Ureter (tissue), 1 donor: ENCODE measurements at places on chromosomes 12 and 14.

DNA sequence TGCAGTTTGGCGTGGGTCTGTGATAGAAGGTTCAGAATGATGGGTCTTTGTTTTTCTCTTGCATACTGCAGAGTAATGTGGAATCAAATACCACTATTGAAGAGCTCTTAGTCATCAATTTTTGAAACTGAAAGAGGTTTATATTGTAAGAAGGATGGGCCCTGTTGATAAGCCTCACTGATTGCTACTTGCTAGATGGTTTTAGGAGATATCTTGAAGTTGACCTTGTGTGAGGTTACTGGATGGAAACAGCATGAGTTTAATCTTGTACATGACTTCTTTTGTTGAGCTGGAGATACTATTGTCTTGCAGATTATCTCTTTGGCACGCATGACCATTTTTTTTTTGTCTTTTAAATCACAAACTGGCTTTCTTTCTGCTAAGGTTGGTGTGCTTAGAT is 13.8 kb downstream of the BICD1 start:
- no peak for DNase-seq

DNA sequence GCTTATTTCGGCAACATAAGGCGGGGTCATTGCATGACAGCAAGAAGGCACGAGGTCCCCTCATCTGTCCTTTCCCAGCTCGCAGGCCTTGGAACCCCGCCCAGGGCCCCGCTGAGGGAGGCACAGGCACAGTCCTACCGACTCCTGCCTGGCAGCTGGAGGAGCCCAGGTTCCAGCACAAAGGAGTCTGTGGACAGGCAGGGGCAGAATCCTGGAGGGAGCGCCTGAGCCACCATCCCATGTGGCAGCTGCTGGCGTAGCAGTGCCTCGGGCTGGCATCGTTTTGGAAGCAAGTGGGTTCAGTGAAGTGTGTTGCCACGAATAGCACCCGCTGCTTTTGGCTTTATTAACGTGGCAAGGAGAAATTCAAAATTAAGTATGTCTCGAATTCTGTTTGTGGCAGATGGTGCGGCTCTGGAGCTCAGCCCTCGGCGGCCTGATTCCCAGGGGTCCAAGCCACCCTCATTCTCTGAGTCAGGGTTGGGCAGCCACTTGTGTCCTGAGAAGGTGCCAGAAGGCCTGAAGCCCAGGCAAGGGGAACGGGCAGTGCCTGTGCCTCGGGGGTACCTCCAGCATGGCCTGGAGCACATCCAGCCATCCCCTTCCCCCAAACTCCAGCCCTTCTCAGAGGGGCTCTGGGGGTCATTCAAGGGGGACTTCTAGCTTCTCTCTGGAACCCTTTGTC is 35.9 kb downstream of the SLC8B1 start:
- no peak for DNase-seq

GRCh38 chr12:119772431-119772830 is 104.5 kb downstream of the PRKAB1 start:
- DNase-seq = no peak

GRCh38 chr14:66530526-66530925 is 22.6 kb downstream of the GPHN start:
- DNase-seq = no peak

GRCh38 chr14:89625244-89625713 is 208.2 kb upstream of the FOXN3 start:
- no peak for DNase-seq

DNA sequence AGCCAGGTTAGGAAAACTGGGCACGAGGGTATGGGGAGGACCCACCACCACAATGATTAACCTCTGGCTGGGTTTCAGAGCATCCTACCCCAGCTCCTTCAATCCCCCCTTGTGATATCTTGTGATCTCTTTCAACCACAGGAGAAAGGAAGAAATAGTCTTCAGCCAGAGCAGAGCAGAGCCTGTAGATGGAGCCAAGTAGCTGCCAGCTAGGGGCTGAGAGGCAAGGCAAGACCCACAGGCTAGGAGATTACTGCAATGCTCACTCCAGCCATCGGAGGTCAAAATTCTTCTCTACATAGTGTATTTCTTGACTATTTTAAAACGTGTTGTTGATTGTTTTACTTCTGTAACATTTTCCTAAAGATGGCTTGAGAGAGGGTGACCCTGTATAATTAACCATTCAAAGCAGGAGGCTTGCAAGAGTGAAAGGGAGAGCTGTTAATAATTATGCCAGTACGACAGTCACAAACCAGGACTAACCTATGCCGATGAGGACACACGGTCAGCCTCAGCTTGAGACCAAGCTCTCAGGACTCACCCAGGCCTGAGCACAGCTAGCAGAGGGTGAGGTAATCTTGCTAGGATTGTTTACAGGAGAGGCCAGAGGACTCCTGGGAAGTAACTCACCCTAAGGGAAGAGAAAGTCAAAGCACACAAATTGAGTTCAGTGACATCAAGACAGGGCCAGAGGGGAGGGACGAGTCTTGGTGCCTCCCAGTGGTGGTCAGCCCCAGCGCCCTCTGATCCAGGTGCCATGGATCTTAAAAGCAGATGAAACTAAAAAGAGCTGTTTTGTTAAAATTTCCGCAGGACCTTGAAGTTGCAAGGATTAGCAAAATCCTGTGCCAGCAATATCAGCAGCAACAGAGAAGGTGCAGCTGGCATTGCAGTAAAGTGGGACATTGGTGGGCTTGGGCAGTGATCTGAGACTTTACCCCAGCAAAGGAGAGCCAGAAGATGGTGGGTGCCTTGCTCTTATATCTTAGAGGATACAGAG is 29.8 kb upstream of the CDKN3 start:
- DNase-seq = no peak

DNA sequence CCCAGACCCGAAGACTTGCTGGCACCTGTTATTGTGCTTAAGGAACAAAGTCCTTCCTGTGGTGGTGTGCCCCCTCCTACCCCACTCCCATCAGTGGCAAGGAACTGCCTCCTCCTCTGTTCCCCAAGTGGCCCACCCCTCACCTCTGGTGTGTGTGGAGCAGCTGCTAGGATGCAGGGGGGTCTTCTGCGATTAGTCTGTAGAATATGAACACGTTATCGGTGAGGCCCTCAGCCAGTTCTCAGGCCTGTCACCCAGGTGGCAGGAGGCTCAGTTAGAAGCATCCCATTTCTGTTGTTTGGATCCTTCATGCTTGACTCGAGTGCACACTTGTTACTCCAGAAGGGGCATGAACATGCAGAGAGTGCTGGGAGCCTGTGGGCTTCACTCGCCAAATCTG is 39.3 kb downstream of the RAB35 start:
- DNase-seq = no peak

GRCh38 chr12:57852620-57853500 is 6.3 kb upstream of the CTDSP2 start:
- DNase-seq = peak; percentile 79

- DNase-seq = no peak
Observed at GRCh38 chr14:58666737-58667136, 29.0 kb downstream of the DACT1 start.

GRCh38 chr12:120689397-120690082 is 2.6 kb downstream of the MLEC start:
- DNase-seq = no peak

DNA sequence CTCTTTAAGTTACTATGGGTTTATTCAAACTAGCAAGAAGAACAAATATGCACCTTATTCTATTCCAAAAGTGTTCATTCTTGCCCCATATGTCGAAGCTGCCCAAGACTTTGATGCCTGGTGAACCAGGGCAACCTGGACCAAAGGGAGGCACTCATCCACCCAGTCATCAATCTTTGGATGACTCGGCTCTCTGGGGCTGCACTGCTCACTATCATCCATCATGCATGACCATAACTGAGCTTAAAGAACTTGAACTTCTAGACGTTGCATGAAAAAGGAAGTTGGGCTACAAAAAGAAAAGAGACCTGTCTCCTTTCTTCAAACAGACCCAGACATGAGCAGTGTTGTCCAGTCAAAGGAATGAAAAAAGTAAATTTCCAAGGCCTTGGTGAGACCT is 1.2 kb downstream of the KRT4 start:
- DNase-seq = no peak
